ENCODE measurements at places on chromosomes 4 and X.

GRCh38 chrX:47902161-47902560, 65.5 kb downstream of the ZNF81 start:
- DNase-seq = no peak

- DNase-seq = no peak
Observed at GRCh38 chr4:185718578-185719499, 93.2 kb downstream of the SORBS2 start.

GRCh38 chr4:64105903-64106302, 303.3 kb downstream of the TECRL start:
- no peak for DNase-seq

GRCh38 chr4:47553329-47554125, 68.5 kb downstream of the ATP10D start:
- DNase-seq = no peak

DNA sequence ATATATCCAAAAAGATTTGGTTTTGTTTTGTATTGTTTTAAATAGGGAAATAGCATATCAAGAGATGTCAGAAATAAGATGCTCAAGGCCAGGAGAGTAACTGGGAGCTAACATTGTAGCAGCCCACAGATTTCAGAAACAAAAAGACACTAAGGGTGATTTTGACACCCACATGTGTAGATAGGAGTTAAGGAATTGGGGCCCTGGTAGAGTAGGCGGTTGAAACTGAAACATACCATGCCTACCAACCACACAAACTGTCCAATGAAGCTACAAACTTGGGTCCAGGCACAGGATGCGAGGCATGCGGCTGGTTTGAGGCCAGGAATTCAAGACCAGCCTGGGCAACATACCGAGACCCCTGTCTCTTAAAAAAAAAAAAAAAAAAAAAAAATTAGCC, 6.3 kb upstream of the HSPA4L start:
- no peak for DNase-seq

DNA sequence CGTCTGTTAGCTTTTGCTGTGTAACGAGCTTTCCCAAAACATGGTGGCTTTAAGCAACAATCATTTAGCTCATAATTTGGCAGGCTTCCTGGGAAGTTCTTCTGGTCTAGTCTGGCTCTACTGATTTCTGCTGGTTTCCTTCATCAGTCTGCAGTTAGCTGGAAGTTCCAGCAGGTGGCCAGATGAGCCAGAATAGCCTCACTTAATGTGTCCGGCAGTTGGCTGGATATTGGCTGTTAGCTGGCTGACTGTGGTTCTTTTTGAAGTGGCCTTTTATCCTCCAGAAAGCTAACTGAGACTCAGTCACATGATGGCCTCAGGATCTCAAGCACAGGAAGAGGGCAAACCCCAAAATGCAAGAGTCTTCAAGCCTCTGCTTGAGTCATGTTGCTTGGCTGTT, 34.9 kb downstream of the FTHL17 start:
- DNase-seq = no peak

DNA sequence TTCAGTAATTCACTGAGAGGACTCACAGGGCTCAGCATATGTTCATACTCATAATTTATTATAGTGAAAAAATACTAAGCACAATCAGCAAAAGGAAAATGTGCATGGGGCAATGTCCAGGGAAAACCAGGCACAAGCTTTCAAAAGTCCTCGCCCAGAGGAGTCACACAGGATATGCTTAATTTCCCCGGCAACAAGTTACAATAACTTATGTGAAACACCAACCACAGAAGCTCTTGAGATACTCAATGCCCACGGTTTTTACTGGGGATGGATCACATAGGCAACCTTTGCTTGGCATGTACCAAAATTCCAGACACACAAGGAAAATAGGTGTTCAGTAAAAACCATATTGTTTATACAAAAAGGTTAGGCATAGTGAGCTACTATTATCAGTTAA, 38.5 kb upstream of the STPG2 start:
- DNase-seq = no peak
